ENCODE measurements at places on chromosomes 7 and 10. TPM values are rescaled to one million over a fixed set of nuclear protein-coding genes. Genes with fewer than 3 reads are reported as not detected.

DNA sequence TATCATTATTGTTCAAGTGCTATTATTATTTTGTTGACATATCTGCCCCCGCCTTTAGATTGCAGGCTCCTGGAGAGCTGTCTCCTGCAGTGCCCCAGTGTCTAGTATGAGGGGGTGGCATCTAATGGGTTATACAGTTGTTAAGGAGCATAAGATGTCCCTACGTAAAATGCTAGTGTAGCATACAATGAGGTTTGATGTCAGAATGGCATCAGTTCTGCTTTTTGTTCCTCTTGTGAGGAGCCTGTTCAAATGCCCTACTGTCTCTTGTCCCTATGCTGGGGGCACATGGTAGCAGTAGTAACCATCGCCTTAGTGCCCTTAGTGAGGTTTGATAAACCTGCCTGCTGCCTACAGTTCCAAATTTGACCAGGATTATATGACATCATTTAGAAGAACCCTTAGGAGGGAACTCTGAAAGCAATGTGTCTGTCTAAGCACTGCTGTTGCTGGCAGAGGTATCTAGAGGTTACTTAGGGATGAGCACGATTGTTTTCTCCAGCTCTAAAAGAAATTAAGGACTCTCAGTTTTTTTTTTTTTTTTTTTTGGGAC is 9.7 kb downstream of the CREM start:
- no peak for DNase-seq

DNA sequence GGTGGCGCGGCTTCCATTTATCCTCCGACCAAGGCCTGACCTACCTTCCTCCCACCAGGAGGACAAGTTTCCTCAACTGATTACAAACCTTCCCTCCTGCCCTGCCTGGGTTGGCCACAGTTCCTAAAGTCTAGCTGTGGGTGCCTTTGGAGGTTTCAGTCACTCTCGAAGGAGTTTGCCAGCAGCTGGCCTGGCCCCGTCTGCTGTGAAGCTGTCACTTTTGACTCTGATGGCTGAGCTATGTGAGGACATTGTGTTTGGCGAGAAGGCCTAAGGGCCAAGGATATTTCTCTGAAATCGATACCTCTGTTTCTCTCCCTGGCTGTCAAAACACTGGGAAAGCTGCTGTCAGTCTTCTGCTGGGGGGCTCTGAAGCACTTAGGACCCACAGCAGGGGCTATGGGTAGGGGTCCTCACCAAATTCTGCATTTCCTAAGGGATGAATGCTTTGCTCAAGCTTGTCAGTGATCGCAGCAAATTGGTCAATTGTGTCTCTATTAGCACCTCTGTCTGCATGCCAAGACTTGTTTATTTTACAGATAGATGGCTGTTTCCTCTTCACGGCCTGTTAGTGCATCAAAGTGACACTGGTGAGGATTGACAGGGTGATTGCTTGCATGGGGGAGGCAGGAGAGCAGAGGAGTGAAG is 31.9 kb upstream of the SAMD8 start:
- DNase-seq, result no peak

DNA sequence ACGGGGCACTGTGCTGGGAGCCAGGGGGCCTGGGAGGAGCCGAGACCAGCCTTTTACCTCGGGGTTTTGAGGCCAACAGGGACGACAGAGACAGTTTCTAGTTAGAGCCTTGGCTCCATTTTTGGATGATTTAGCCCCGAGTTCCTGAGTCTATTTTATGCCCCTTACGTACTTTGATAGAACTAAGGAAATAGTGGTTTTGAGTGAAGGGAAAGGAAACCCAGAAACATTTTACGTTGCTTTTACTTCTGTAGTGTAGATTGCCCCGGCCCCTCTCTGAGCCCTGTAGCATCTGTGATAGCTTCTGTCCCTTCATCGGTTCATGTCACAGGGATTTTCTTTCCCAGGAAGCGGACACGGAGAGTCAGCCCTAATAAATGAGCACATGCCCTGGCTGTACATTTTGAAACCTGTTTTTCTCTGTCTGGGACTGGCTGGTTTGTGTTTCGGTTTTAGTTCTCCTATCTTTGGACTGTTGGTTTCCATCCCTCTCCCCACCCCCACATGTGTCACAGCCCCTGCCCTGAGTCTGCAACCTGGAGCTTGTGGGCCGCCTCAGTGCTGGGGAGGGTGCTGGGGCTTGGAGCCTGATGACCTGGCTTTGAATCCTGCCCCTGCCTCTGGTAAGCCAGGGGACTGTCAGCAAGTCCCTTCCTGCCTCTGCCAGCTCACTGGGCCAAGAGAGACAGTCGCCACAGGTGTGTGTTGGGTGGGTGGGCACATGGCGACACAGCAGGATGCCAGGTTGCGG is 6.9 kb upstream of the ORAI2 start:
- no peak for DNase-seq

- no peak for DNase-seq
Observed at GRCh38 chr10:59072038-59072437, 104.4 kb upstream of the PHYHIPL start.

- DNase-seq, result no peak
Observed at GRCh38 chr7:151762583-151763245, 114.2 kb downstream of the PRKAG2 start.

DNA sequence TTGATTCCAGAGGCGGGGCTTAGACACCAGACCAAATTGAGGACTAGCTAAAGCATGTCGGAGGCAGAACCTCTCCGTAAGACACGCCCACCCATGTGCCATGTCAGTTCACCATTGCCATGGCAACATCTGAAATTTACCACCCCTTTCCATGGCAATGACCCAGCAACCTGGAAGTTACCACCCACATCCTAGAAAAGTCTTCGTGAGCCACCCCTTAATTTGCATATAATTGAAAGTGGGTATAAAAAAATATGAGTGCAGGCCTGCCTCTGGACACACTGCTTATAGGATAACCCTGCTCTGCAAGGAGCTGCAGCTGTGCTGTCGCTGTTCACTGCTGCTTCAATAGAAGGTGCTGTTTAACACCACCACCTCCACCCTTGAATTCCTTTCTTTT is 28.0 kb downstream of the TMEM270 start:
- no peak for DNase-seq

- no peak for DNase-seq
Observed at GRCh38 chr7:107115762-107116540, 52.9 kb upstream of the HBP1 start.

GRCh38 chr10:17428351-17429097 is 25.9 kb downstream of the ST8SIA6 start:
- DNase-seq, result no peak

DNA sequence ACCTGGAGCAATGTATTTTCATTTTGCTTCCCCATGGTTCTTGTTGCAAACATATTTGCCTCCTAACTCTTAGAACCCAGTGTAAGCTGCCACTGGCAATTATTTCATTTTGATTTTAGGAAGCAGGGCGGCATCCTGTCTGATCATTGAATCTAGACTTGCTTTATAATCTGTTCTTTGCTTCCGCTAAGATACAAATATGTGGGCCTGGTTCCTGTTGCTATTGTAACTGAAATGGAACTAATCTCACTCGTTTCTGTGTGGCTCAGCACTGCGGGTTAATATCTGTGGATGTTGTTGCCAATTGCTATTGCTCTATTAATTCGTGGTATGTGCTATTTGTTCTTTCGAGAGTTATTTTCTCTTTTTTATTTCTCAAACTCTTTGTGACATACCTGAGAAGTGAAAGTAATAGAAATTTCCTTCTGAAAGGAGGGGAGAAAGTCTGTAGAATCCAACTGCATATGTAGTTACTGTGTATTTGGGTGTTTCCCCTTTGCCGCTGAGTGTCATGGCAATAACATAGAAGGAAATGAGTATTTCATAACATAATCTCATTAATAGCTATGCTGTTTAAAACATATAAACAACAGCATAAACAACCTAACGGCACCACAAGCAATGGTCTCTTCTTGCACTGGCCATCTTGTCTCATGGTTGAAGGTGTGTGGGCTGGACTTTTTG is 62.4 kb downstream of the FZD1 start:
- no peak for DNase-seq

- no peak for DNase-seq
Observed at GRCh38 chr10:89297356-89297755, 4.5 kb upstream of the IFIT2 start.

GRCh38 chr10:123132576-123133477 is 2.9 kb upstream of the HMX3 start:
- DNase-seq, result peak; percentile 81

- no peak for DNase-seq
Observed at GRCh38 chr10:125415964-125416363, 255.6 kb upstream of the CTBP2 start.

DNA sequence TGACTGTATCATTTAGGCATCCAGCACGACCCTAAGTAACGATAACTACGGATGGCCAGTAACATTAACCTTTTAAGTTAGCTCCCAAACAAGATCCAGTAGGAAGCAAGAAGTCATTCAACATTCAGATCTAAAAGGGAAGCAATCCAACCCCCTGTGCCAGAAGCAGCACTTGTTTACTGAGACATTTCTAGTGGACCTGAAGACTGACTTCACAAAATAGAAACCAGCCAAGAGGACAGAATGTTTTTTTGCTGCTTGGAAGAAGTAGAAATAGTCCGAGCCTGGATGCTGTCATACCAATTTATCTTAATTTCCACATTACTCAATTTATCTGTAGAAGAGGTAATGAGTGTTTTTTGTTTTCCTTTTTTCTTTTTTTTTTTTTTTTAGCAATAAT is 88.0 kb upstream of the CTTNBP2 start:
- no peak for DNase-seq

DNA sequence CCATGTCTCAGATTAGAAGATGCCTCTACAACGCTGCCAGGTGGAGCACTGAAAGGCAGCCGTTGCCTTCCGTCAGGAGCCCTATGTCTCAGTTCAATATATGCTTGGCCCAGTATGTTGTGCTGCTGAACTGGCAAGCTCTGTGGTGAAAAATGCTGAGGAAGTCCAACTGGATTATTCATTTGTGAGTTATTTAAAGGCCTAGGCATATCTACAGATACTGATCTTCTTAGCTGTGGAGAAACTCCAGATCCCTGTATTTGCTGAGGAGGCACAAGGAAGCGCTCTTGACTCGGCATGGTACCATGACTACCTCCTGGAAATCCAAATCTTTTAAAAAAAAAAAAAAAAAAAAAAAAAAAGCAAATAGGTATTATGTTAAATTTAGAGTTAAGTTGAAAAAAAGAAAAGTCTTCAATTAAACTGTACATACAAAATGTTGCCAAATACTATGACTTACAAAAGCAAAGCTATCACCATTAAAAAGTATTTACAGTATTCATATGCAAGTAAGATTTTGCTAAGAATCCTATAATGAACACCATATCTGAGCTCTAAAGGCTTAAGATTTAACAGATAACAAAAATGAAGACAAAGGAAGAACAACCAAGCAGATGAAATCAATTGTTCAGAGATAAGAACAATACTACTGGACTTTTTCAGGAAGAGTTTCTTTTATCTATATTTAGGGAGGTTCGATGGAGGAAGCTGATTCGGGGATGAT is 152.4 kb downstream of the GALNT11 start:
- no peak for DNase-seq

GRCh38 chr10:76644476-76644875 is 993.1 kb downstream of the KCNMA1 start:
- DNase-seq, result no peak

GRCh38 chr7:73856941-73857340 is 4.0 kb upstream of the TMEM270 start:
- no peak for DNase-seq

GRCh38 chr7:29884399-29885272 is 78.3 kb downstream of the WIPF3 start:
- peak; percentile 41 for DNase-seq

DNA sequence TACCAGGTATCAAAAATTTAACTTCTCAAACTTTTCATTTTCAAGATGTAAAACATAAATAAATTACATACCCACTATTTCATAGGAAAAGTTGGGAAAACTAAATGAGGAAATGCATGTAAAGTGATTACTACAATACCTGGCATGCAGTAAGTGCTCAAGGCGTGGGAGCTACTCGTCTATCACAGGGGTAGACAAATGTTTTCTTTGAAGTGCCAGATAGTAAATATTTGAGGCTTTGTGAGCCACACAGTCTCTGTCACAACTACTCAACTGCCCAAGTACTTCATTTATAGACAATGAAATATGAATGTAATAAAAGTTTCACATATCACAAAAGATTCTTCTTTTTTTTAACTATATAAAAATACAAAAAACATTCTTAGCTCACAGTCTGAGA is 96.4 kb upstream of the PCGF5 start:
- no peak for DNase-seq

GRCh38 chr7:42395607-42396006 is 158.6 kb upstream of the GLI3 start:
- DNase-seq, result no peak

GRCh38 chr10:123377883-123378282 is 223.7 kb downstream of the BUB3 start:
- DNase-seq, result no peak

DNA sequence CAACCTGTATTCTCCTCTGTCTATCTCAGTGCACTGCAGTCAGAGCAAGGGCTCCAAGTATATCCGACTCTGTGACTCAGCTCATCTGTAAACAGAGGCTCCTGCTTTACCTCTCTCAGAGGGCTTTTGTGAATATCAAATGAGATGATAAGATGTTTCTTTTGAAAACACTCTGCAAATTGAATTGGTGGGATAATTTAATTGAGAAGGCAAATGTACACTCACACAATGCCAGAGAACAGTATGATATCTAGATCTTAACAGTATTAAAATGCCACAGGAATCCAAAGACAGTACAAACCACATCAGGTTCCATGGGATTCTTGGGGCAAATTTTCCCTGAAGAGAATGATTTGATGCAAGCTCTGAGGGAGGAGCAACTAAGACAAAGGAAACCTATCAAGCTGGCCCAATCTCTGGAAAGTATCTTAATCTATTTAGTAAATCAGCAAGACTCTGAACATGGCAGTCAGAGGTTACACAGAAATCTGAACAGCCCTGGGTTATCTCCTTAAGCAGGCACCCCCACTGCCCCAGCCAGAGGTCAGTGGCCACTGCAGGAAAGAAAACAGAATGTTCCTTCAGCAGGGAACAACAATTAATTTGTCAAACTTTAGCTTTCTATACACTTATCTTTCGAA is 45.9 kb downstream of the DOCK4 start:
- DNase-seq, result no peak

- DNase-seq, result no peak
Observed at GRCh38 chr10:80288849-80289248, 609 bp downstream of the MAT1A start.

- DNase-seq, result no peak
Observed at GRCh38 chr10:50293513-50294313, 42.4 kb upstream of the ASAH2 start.

The GLCCI1 gene
- 42.6 TPM for total RNA-seq

The CDC123 gene
- total RNA-seq, result 51.9 TPM

The CDK1 gene
- 9.2 TPM for total RNA-seq

The CFAP58 gene
- 0.79 TPM for total RNA-seq

The IFIT1B gene
- total RNA-seq, result not detected

The GIMAP1 gene
- 5.0 TPM for total RNA-seq

The LHFPL3 gene
- total RNA-seq, result not detected

The ZNF365 gene
- 2.9 TPM for total RNA-seq

The ORC5 gene
- 14.4 TPM for total RNA-seq

The AGAP3 gene
- total RNA-seq, result 167 TPM

The POR gene
- 210 TPM for total RNA-seq

The SLC18A3 gene
- total RNA-seq, result not detected

The ARMC3 gene
- total RNA-seq, result 5.8 TPM

The ADAMTS14 gene
- 2.9 TPM for total RNA-seq

The CTAGE6 gene
- 0.97 TPM for total RNA-seq

The TYW1 gene
- total RNA-seq, result 16.5 TPM

The VAX1 gene
- not detected for total RNA-seq

The NME8 gene
- 1.3 TPM for total RNA-seq

The GRM8 gene
- total RNA-seq, result 0.39 TPM

The CC2D2B gene
- total RNA-seq, result 3.3 TPM

All from left lung (tissue), 14 donors.